D341Med (cell line): ENCODE measurements at places on chromosomes 7 and 10.

- peak; percentile 64 for DNase-seq
These were observed 567 bp downstream of the GTF2IRD1 start for GRCh38 chr7:74454021-74454924.

GRCh38 chr7:110442381-110442837, 648.5 kb upstream of the LRRN3 start:
- peak; percentile 78 for DNase-seq

GRCh38 chr7:106999023-106999422, 45.5 kb upstream of the PRKAR2B start:
- DNase-seq, result no peak

GRCh38 chr7:70072220-70072619, 473.9 kb downstream of the AUTS2 start:
- no peak for DNase-seq

- no peak for DNase-seq
These were observed 347.9 kb upstream of the MEOX2 start for GRCh38 chr7:16034353-16034752.

DNA sequence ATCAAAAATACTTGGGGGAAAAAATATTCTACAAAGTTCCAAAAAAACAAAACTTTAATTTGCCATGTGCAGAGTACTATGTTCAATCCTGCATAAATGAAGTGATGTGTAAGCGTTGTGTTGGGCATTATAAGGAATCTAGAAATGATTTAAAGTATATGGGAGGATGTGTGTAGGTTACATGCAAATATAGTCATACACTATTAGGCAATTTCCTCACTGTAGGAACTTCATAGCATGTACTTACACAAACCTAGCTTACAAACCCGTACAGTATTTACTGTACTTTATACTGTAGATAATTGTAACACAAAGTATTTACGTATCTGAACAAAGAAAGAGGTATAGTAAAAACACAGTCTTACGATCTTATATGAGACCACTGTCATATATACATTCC, 72.3 kb downstream of the NRBF2 start:
- no peak for DNase-seq

DNA sequence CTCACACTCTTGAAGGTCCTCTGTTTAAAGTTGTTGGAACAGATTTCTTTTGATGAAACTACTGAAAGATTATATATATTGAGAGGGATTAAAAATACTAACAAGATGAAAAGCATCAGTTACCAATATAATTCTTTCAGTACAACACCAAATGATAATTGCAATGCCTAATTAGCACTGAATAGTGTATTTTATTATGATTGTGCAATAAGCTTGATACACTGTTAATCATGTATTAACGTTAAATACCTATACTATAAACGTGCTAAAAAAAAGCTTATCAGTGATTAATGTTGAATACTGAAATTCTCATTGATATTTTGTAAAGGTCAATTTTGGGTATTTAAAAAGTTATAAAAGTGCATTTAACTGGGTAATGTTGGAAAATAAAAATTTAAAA, 61.5 kb downstream of the HIBADH start:
- no peak for DNase-seq

- DNase-seq, result no peak
These were observed 108.5 kb upstream of the SFMBT2 start for GRCh38 chr10:7519351-7519750.

- no peak for DNase-seq
These were observed 47.1 kb downstream of the NXPH1 start for GRCh38 chr7:8480527-8480926.

- no peak for DNase-seq
These were observed 281.4 kb upstream of the NFE2L3 start for GRCh38 chr7:25870574-25870973.

DNA sequence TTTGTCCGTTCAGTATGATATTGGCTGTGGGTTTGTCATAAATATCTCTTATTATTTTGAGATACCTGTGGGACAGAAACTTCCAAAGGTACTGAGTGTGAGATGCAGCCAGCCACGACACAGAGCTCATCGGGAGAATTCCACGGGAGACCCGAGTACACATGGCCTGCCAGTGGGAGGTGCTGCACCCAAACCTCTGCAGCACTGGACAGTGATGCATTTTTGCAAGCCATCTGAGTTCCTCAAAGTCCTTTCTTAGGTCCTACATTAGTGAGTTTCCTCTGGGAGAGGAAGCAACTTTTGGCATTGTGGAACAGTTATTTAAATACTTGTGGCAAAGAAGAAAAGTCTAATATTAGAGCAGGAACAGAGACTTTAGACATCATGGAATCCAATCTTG, 77.5 kb downstream of the ARID5B start:
- no peak for DNase-seq

DNA sequence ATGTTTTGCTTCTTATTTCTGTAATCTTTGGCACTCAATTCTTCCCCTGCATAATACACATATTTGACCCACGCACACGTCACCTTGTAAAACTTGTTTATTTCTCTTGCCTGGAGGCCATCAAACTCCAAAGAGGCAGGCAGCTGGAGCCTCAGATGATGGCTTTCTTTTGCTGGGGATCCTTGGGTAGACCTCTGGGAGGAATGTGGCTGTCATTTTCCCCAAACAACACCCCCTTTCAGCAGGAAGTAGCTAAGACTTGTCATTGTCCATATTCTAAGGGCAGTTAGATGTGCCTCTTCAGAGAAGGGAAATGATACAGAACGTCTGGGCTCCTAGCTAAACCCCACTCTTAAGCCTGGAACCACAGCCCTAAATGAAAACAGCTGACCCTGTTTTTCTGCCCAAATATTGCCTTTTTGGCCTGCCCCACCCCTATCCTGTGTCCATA, 111.3 kb downstream of the ITGB8 start:
- no peak for DNase-seq

DNA sequence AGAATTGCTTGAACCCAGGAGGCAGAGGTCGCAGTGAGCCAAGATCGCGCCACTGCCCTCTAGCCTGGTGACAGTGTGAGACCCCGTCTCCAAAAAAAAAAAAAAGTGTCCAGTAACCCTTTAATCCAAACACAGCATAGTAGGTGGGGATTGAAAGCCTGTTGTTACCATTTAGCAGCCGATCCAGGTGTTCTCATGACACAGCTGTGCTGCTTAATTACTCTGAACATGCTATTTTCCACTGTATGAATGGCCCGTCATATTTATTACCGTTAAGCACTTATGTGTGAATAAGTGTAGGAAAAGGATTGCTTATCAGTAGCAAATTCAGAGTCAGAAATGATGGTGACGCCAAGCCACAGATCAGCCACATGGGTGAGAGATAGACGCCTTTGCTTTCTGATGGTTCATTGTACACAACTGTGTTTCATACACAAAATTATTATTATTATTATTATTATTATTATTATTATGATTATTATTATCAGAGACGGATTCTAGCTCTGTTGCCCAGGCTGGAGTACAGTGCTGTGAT, 11.6 kb upstream of the ORAI2 start:
- no peak for DNase-seq

- DNase-seq, result no peak
These were observed 163.0 kb downstream of the FGFR2 start for GRCh38 chr10:121435099-121435875.

- no peak for DNase-seq
These were observed 284.7 kb downstream of the CAMK1D start for GRCh38 chr10:12633776-12634620.

GRCh38 chr10:104980368-104980767, 339.3 kb downstream of the SORCS3 start:
- DNase-seq, result no peak

- no peak for DNase-seq
These were observed 20.7 kb downstream of the CAV1 start for GRCh38 chr7:116545411-116545993.

- no peak for DNase-seq
These were observed 203.3 kb upstream of the ZMIZ1 start for GRCh38 chr10:78865538-78865875.

DNA sequence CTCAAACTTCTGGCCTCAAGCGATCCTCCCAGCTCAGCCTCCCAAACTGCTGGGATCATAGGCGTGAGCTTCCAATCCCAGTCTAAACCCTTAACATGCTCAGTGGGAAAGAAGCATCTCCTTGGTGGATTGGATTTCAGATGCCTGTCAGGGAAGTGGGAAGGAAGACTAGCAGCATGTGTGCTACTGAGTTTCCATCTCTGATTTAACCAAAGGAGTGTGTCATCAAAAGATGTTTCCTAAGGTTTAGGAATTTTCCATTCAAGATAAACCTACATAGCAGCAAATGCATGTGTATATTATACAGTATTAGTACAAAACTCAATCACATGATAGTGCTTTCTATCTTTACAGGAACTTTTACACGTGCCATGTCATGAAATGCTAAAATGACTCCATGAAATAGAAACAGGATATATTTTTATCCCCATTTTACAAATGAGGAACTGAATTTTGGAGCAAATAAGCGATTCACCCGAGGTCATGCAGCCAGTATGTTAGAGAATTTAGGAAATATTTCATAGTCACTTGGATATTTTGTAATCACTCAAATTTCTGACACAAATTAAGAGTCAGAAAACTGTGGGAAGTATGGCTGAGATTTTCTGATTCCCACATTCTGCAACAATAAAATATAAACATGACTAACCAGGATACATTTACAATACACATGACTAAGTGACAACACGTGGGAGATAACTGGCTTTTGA, 11.4 kb upstream of the TMEM26 start:
- DNase-seq, result no peak

GRCh38 chr7:41002741-41003610, 699.9 kb downstream of the INHBA start:
- DNase-seq, result no peak

DNA sequence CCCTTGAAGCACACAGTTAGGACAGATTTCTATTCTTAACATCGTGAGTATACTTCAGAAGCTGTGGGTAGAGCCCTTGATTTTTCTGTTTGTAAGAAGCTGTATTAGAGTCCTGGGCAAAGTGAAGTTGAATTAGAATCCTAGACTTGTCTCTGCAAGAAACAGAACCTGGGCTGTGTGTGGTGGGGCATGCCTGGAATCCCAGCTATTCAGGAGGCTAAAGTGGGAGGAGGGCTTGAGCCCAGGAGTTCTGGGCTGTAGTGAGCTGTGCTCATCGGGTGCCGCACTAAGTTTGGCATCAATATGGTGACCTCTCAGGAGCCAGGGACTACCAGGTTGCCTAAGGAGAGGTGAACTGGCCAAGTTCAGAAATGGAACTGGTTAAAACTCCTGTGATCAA, 183.4 kb downstream of the GNAI1 start:
- DNase-seq, result no peak

DNA sequence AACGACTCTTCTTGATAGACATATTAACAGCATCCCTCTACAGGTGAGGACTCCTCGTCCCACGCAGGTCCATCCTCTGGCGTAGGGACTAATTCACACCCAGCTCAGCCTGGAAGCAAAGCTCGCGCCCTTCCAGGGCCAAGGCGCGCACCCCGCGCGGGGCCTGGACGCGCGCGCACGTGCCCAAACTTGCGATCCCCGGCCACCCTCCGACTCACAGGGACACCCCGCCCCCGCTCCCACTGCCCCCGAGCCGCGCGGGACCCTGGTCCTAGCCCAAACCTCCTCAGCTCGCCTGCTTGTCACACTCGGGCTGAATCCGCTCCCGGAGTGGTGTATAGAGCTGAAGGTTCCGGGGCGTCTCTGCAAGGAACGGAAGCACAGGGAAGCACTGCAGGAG, 76.9 kb downstream of the ZNF248 start:
- peak; percentile 13 for DNase-seq

DNA sequence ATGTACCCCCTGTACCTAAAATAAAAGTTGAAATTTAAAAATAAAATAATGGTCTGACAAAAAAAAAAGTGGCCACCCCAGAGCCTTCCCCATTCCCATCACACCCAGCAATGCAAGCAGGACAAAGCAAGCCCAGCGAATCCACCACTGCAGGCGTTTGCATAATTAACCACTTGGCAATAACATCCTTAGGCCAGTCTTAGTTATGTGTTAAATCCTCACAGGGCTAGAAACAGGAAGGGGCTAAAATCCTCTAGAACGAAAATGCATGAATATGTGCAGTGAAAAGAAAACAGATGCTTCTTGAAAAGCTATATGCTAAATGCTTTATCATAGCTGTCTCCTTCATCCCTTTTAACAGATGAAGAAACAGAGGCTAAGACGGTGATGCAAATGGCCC, 229.7 kb downstream of the GRID1 start:
- no peak for DNase-seq

DNA sequence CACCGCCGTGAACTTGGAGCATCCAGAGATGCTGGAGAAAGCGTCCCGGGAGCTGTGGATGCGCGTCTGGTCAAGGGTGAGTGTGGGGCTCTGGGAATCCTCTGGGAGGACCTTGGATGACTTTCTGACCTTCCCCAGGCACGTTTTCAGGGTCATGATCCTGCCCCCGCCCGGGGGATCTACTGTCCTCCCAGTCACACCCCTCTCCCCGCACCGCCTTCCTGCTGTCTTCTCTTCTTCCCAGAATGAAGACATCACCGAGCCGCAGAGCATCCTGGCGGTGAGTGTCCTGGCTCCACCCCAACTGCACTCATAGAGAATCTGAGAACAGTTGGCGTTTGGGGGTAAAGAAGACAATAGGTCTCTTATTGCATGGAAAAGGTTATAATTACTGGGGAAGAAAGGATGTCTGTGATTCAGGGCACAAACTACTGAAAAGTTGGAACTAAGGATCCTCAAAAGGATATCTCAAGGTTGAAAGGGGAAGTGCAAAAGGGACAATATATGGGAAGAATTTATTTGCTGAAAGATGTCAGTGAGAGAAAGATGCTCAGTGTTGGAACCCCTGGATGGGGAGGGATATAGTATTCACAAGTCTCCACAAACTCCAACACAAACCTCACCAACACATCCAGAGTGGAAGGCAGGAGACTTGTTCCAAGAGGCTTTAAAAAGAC, 1.9 kb downstream of the GSTK1 start:
- DNase-seq, result peak; percentile 27

GRCh38 chr10:58384544-58384998, 639 bp upstream of the TFAM start:
- no peak for DNase-seq

DNA sequence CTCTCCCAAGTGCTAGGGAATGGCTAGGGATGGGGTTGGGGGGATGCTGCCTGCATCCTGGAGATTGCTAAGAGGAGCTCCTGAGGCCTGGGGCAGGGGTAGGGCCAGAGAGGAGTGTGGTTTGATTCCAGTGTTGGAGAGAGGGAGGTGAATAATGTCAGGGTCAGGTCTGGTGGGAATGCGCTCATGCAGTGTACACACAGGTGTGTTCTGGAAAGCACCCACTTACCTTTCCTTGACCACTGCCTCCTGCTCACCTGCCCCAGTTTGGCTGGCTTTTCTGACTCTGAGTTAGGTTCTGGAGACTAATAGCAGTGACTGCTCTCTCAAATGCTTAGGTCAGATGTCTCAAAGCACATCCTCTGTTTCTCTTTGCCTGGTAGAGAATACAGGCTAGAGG, 135.4 kb upstream of the BMPER start:
- DNase-seq, result no peak

GRCh38 chr10:21263263-21263803, 262.1 kb downstream of the SKIDA1 start:
- no peak for DNase-seq

DNA sequence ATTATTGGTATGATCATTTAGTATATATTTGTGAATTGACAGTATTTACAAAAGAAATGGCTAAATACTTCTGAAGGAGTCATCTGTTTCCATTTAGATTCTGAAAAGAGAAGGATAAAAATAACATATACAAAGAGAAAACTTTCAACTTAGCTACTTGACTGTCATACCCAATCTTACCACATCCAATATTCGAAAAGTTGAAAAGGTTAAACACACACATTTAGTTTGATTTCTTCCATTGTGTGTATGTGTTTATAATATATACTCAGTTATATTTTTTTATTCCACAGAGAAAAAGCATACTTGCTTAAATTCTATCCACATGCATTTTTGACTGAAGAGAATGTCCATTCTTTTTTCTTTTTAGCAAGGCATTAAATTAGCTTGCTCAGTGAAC, 470.7 kb downstream of the TFEC start:
- no peak for DNase-seq

- no peak for DNase-seq
These were observed 87.0 kb upstream of the KMT2E start for GRCh38 chr7:104927055-104927454.
